Ovary (tissue), 10 donors: ENCODE measurements at places on chromosomes 7 and 10.
A peak's percentile ranks its signal among the peaks of the same experiment; 100 is the strongest.

DNA sequence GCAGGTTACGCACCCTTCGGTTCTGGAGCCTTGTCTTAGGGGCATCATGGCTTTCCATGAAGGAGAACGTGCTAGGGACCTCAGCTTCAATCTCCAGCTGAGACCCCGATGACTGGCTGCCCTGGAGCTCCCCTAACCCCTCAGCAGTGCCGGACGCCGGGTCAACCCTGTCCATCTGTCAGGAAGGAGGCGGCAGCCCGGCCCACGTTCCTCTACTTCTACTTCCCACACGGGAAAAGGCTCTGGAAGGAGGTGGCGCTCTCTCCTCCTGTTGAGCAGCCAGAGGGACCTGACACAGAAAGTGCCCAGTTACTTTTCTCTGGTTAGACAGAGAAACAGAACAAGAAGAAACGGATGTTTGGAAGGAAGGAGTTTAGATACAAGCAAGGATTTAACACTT lies 87.4 kb downstream of the DYNC2I1 start:
- no peak for DNase-seq

- no peak for DNase-seq
These were observed 44.4 kb upstream of the SLIT1 start for GRCh38 chr10:97230146-97230545.

- no peak for DNase-seq
These were observed 18.7 kb upstream of the PTF1A start for GRCh38 chr10:23173214-23174073.

DNA sequence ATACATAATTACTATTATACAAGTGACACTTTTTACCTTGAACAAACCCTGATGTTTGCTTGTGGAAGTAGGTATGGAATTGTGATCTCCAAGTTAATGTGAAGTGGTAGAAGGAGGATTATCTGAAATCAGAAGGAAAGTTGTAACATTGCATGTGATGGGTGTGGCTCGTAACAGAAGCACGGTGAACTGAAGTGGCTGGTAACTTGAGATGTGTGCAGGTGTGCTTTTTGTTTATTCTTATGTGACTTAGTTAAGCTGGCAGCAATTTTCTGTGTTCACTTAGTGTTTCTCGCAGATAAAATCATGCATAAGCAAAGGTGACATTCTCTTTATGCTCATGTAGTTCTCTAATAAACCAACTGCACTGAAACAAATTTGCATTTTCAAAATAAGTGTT lies 82.3 kb downstream of the ZEB1 start:
- DNase-seq: no peak

- peak; percentile 54 for DNase-seq
These were observed 462 bp downstream of the KIAA1549 start for GRCh38 chr7:138980563-138981291.

GRCh38 chr7:99311702-99312101 lies 14.0 kb upstream of the ARPC1A start:
- no peak for DNase-seq

- DNase-seq: no peak
These were observed 27.6 kb upstream of the MKRN1 start for GRCh38 chr7:140506788-140507464.

GRCh38 chr10:87560495-87561129 lies 55.9 kb downstream of the MINPP1 start:
- no peak for DNase-seq

DNA sequence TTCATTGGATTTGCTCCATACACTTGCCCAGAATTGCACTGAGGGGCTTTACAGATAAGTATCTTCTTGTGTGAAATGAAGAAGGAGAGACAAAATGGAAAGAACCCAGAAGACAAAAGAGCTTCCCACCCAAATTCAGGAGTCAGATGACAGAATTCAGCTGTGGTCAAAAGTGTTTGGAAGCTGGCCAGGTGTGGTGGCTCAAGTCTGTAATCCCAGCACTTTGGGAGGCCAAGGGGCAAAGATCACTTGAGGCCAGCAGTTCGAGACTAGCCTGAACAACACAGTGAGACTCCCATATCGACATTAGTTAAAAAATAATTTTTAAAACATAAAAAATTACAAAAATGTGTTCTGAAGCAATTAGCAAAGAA lies 27.1 kb downstream of the DUSP5 start:
- DNase-seq: no peak

DNA sequence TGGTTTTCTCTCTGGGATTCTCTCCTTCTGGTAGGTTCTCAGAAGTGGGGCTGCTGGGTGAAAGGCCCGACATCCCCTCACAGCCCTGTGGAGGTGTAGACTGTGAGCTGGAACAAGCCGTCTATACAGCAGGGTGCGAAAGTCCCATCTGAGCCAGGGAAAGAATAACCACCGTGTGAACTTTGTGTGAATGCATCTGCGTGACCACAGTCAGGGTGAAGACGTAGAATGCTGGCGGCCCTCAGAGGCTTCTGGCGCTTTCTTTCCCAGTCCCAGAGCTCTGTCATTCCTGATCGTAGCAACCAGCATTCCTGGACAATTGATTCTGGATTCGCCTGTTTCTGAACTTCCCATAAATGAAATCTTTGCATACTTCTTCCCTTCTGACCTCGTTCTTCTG lies 30.0 kb downstream of the ELFN1 start:
- no peak for DNase-seq

- no peak for DNase-seq
These were observed 252.6 kb upstream of the SMIM30 start for GRCh38 chr7:113370910-113371309.

- DNase-seq: no peak
These were observed 2.1 kb downstream of the SHH start for GRCh38 chr7:155809947-155810769.

- DNase-seq: no peak
These were observed 228.9 kb upstream of the PITRM1 start for GRCh38 chr10:3401491-3401938.

DNA sequence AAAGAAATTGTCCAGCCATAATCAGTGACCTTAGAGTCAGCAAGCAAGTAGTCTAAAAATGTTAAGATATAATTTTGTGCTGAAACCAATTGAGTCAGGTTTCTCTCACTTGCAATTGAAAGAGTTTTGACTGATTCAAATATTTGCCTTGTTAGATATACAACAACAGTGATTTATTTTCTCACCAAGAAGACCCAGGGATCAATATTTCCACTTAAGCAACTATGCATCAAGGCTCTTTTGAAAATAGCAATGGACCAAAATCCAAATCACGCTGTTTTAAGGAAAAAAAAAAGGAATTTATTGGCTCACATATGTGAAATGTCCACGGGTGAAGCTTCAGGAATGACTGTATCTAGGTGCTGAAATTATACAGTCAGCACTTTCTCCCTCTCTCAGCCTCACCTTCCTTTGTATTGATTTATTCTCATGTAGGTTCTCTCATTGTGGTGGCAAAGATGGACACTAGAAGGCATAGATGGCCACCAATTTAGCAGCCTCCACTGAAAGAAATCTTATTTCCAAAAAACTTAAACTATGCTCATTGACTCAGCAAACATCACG lies 9.7 kb upstream of the FKBP9 start:
- no peak for DNase-seq

GRCh38 chr7:150481186-150481920 lies 30.9 kb downstream of the GIMAP8 start:
- DNase-seq: no peak

DNA sequence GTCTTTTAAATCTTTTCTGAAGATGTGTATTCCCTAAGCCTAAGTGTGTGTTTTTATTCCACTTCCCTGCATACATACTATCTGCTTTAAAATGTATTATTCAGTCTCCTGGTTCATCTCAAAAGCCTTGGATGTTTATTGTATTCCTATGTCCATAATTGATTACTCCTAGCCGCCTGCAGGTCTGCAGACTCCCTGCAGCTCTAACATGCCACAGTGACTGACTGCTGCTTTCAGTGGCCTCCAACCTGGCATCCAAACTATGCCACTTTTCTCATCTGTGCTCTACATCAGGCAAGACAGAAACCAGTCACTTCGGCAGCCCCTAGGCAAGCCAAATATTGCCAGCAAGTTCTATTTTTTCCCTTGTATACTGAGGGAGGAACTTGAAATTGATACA lies 81.7 kb downstream of the ABCA13 start:
- DNase-seq: no peak
